ENCODE measurements at places on chromosomes 11 and 22.

DNA sequence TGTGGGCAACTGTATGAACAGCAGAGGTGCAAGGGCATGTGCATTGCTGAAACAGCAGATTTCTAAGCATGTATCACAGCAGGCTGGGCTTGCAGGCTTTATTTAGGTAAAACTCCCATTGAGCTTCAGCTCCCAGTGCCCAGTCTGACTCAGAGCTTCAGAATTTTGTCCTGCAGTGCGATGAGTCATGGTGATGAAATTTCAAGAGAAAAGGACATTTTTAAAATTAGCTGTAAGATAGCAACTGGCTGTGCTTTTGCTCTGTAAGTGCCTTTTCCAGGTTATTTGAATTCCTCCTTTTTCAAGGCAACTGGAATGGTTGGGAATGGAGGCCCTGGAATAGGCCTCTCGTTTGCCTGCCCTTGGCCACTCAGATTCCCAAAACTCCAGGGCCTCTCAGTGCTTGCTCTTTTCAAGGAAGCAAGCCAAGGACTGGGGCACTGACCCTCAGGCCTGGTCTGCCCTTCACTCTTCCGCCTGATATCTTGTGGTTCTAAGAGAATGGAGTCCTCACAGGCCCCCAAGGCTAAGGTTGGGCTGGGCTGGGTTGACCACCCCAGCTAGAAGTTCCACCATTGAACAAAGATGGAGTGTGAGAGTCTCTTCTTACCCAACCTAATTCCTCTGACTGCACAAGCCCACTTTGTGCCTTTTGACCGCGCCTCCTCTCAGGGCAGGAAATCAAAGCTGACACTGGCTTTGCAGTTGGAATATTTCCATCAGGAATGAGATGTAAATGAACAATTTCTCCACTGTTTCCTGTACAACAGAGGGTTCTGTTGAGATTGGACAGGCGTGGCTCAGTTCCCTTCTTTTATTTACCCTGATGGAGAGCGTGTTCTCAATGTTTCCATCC, 59.5 kb upstream of the PRSS23 start:
- DNase-seq, result no peak

DNA sequence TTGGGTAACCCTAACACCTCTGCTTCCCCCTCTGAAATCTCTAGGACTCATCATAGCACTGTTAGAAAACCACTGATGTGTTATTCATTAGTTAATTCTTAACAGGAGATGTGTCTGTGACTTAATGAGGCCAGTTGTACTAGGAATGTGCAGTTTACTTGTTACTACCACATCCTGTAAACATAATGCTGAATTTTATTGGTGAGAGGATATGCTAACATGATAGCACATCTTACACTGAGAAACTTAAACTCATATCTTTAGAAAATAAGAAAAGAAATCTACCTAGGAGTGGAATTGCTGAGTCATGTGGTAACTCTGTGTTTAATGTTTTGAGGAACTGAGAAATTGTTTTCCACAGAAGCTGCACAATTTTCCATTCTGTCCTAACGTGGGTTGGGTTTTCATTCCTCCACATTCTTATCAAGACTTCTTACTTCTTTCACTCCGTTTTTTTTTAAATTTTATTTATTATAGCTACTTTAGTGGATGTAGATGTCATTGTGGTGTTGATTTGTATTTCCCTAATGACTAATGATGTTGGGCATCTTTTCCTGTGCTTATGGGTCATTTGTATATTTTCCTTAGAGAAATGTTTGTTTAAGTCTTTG, 33.7 kb downstream of the RNF121 start:
- no peak for DNase-seq

DNA sequence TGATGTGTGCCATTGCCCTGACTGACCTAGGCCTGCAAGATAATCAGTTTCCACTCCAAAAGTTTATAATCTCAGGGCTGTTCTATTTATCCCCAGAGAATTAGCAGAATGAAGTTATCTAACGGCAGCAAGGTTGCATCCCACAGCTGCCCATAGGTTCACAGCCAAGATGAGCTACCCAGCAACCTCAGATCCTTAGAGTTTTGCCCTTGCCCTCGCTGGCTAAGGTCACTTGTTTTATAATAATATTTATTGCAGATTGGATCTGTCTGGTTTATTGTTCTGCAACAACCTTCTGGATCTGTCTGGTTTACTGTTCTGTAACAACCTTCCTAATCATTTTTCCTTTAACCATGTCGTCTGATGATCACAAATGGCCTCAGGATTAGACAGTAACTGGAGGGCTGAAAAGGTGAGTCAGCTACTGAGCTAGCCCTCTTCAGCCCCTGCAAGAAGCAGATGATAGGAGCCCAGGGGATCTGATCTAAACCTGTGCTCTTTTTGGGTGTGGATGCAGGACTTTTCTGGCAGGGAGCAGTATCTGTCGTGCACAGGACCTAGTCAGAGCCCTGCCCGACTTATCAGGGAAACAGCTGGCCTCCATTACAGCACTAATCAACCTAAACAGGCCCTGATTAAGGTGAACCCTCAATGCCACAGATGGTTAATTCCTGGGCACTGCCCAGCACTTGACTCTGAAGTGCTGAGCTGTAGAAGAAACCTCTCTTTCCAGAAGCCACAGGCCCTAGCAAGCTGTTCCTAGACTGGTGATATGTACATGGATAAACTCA, 642.9 kb upstream of the KIRREL3 start:
- DNase-seq, result no peak

DNA sequence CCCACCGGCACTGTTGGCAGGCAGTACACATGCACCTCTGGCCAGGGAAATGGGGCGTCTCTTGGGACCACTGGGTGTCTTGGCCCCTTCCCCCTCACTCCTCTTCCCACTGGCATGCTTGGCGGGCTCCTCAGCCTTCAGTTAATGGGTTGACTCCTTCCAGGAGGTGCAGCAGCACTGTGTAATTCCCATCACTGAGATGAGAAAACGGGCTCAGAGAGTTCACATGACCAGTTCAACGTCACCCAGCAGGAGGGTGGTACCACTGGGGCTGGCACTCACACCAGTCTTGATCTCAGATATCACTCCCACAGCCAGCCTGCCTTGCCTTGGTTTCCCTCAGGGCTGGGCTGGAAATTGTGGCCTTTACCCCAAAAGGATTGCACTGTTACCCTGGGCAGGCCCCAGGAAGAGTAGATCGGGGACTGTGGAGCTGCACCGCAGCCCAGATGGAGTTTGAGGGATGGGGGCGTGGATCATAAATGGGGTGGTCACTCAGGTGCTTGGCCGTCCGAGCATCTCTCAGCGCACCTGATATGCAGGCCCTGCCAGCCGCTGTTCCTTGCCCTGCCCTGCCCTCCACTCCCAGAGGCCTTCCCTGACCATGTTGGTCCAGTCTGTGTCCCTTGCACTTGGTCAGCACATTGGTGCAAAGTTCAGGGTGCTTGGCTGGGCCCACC, 16.9 kb downstream of the CAPN5 start:
- DNase-seq, result no peak

DNA sequence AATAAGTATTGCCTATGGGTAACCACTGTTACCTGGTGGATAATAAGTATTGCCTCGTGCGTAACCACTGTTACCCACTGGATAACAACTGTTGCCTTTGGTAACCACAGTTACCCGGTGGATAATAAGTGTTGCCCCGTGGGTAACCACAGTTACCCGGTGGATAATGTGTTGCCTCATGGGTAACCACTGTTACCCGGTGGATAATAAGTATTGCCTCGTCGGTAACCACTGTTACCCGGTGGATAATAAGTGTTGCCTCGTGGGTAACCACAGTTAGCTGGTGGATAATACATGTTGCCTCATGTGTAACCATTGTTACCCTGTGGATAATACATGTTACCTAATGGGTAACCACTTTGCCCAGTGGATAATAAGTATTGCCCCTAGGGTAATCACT, 9.8 kb upstream of the NXPE4 start:
- DNase-seq, result no peak

DNA sequence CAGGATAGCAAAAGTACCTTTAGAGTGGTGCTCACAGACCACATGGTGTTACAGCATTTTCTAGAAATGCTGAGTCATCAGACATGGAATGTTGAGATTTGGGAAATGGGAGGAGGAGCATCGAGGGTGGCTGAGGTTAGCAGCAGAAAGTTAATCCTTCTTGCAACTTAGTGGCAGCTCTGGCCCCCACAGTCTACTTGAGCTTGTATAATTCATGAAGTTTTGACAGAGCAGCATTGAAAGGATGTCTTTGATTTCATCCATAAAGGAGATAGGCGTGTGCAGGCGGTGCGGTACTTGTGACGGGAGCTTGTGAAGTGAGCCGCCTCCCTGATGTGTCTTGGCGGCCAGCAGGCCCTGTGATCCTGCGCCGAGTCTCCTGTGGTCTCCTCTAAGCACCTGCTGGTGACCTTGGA, 330.5 kb downstream of the TBC1D22A start:
- DNase-seq, result no peak

GRCh38 chr11:19953909-19954308, 206.4 kb downstream of the DBX1 start:
- no peak for DNase-seq

DNA sequence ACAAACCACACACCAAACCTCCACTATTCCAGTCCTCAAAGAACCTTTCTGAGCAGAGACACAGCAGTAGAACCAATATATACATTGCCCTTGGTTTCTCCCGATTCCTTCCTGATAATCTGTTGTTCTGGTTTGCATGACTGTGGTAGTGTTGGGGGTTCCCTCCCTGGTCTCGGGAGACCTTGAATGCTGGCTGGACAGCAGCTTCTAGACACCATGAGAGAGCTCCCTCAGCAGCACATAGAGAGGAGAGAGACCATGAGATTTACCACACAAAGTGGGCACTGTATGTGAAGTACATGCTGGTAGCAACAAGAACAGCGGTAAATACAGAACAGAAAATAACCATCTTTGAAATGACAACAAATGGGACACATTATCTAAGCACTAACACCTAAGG, 2.6 kb downstream of the C11orf91 start:
- no peak for DNase-seq

GRCh38 chr11:66324664-66325063, 7.8 kb upstream of the CD248 start:
- no peak for DNase-seq

DNA sequence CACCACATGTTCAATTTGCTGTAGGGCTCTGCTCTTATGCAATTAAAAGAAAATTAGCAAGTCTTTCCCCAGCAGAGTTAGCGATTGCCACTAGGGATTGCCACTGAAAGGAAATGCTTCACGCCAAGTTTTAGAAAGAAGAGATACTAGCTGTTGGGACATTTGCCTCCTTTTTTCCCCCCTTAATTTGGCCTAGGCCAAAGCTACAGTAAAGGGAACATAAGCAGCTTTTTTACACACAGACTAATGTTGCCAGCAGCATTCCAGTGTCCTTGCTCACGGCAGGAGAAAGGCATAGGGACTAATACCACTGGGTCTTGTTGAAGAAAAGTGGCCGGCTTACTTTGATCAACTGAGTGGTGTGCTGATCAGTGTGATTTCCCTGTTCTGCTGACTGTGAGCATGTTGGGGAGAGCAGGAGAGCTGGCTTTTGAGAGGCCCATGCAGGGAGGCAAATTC, 71.2 kb downstream of the PHF21A start:
- DNase-seq, result no peak

GRCh38 chr11:9774591-9775397, 110.9 kb downstream of the SWAP70 start:
- no peak for DNase-seq

DNA sequence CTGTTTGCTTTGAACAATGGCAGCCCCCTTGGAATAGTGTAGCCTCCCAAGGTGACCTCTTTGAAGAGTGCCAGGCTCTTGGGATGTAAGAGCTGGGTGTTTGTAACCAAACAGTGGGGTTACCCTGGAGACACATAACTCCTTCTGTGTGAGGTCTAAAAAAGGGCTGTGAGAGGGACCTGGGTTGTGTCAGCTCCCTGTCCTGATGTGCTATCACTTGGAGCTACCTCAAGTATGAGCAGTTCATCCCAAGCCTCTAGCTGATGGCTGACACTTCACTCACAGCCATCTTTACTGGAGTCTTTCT, 40.2 kb downstream of the TSPAN18 start:
- no peak for DNase-seq

DNA sequence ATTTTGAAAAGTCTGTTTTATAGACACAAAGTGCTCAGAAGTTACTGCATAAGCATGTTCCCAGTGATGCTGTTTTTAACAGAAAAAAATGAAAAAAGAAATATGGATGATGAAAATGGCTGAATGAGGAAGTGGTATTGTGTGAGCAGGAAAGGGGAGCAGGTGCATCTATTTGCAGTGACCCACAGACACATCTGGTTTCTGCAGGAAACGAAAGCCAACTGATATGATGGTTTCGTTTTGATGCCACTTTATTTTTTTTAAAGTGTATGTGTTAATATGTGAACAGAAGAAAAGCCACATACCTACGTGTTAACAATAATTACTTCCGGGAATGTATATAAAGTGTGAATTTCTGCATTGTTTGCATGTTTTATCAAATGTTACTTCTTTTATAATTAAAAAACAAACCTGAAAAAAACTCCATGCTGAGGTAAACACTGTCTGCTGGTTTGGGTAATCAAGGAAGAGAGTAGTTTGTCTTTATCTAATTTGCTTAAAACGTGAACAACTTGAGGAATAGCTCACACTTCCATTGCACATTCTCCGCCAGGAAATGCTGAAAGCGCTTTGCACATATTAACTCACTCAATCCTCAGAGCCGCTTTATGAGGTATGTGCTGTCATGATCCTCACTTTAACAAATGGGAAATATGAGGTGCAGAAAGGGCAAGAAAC, 1335.9 kb downstream of the TBC1D22A start:
- DNase-seq, result peak; percentile 56

- no peak for DNase-seq
These were observed 44.2 kb downstream of the OR2AT4 start for GRCh38 chr11:75052457-75052856.

GRCh38 chr11:2261436-2262230, 8.8 kb downstream of the ASCL2 start:
- DNase-seq, result no peak

DNA sequence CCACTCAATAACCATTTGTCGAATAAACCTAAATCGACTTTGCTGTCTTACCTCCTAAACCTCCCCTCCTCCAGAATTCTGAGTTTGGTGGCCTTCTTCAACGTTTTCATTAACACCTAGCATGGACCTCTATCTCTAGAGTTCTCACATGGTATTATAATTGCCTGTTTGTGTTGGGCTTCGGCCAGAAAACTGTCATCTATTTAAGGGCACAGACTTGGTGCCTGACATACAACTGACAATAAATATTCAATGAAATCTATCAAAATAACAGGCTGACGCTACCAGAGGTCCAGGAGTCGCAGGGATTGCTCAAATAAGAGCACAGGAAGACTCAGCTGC, 687 bp downstream of the ALKBH8 start:
- DNase-seq, result no peak

DNA sequence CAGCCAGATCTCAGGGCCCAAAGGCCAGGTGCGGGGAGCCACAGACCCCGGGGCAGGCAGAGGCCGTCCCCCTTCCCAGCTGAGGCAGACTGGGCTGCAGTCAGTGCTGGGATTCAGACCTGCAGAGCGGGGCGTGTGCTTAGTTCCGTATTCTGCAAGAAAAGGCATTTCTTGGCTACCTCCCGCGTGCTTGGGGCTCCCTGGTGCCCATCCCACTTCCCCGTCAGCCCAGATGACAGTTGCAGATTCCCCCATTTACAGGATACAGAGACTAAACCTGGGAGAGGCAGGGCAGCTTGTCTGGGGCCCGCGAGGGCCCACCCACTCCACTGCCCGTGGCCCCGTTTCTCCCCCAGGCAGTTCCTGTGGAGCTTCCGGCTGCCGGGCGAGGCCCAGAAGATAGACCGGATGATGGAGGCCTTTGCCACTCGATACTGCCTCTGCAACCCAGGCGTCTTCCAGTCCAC, 18.3 kb downstream of the CYTH4 start:
- DNase-seq, result no peak

Data from memory B cell (primary cell).